ENCODE measurements at places on chromosomes 7 and 10.

GRCh38 chr10:9707216-9707615 is 1310.5 kb upstream of the CELF2 start:
- no peak for DNase-seq

- DNase-seq: no peak
These were observed 22.7 kb upstream of the SMNDC1 start for GRCh38 chr10:110327262-110327914.

GRCh38 chr10:79203014-79203644 is 134.4 kb downstream of the ZMIZ1 start:
- no peak for DNase-seq

GRCh38 chr10:110977662-110978061 is 58.3 kb downstream of the SHOC2 start:
- DNase-seq: no peak

- no peak for DNase-seq
These were observed 871 bp downstream of the SPOCK2 start for GRCh38 chr10:72087392-72087968.

DNA sequence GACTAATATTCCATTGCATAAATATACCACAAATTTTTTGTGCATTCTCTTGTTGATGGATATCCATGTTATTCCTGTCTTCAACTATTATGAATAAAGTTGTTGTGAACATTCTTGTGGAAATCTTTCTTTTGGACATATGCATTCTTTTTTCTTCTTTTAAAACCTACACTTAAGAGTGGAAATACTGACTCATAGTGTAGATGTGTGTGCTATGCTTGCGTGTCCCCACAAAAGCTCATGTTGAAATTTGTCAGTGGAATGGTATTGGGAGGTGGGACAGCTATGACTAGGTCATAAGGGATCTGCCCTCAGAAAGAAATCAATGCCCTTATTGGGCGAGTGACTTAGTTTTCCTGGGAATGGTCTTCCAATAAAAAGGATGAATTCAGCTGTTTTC is 203.6 kb upstream of the PRSS58 start:
- no peak for DNase-seq

- DNase-seq: no peak
These were observed 68.4 kb downstream of the HACD1 start for GRCh38 chr10:17548770-17549169.

DNA sequence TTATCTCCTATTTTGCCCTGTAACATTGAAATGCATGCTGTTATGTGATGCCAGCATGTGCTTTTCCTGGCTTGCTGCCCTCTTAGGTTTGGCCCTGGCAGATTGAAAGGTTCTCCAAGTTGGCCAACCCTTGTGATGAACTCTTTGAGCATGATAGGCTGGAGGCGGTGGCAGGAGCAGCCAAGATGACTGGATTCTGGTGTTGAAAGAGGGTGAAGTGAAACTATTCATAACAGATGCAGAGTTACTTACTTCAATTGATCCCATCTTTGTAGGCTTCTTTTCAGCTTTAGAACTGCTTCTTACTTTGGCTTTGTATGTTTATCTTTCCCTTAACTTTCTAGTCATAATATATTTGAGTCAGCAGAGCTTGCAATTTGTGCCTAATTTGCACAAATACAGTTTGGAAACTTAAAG is 57.6 kb downstream of the BICC1 start:
- DNase-seq: no peak

DNA sequence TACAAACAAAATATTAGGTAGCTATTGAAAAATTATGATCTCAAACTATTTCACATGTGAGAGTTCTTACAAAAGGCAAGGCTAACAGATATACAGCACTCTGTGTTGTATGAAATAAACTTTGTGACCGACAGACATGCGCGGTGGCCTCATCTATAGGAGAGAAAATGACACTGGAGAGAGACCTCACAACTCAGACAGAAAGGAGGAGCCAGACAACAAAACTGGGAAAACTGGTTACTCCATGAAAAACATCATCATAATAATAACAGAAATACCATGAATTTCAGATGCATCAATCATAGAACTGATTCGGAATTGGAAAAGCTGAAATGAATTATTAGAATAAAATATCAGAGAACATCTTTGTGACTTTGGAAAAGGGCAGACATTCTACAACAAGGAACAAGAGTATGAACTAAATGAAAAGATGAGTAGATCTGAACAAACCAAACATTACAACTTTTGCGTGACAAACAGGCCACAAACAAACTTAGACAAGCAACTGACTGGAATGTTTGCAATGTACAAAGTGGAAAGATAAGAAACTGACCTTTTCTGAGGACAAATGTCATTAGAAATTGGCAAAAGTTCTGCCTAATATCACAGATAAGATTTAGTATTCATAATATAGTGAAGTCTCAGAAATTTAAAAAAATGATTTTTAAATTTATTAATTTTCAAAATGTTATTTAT is 69.3 kb downstream of the TNS3 start:
- no peak for DNase-seq

- DNase-seq: no peak
These were observed 546.9 kb downstream of the KCNMA1 start for GRCh38 chr10:77090381-77091356.

GRCh38 chr10:11757454-11757820 is 15.3 kb downstream of the ECHDC3 start:
- no peak for DNase-seq

GRCh38 chr7:119925581-119926289 is 347.2 kb upstream of the KCND2 start:
- no peak for DNase-seq

DNA sequence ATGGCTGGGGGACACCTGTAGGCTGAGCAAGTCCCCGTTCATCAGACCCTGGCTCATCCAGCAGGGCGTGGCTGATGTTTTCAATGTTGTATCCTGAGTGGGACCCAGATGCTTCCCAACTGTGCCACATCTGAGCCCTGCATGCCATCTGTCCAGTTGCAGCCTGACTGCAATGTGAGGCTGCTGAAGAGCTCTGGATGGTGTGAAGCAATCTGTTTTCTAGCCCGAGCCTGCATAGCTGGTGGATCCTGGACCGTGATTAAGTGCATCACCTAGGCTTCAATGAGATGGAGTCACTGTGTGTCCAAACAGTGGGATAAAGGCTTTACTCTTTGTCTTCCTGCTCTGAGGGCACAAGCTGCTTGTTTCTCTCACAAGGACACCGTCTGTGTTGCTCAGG is 99.8 kb downstream of the TCF7L2 start:
- no peak for DNase-seq

- DNase-seq: no peak
These were observed 102.4 kb downstream of the SMURF1 start for GRCh38 chr7:99041526-99041925.

DNA sequence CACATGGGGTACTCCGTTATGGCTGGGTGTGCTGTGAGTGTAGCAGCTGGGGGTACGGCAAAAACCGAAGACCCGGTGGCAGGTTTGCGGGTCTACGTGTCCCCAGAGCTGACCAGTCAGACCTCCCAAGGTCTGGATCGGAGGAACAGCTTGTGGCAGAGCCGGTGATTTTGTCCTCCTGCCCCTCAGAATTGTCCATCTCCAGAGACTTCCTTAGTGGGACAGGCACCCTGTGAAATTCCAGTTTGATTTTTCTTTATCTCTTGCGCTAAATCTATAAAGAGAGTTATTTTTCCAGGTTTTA is 1.0 kb downstream of the EIF3B start:
- no peak for DNase-seq

DNA sequence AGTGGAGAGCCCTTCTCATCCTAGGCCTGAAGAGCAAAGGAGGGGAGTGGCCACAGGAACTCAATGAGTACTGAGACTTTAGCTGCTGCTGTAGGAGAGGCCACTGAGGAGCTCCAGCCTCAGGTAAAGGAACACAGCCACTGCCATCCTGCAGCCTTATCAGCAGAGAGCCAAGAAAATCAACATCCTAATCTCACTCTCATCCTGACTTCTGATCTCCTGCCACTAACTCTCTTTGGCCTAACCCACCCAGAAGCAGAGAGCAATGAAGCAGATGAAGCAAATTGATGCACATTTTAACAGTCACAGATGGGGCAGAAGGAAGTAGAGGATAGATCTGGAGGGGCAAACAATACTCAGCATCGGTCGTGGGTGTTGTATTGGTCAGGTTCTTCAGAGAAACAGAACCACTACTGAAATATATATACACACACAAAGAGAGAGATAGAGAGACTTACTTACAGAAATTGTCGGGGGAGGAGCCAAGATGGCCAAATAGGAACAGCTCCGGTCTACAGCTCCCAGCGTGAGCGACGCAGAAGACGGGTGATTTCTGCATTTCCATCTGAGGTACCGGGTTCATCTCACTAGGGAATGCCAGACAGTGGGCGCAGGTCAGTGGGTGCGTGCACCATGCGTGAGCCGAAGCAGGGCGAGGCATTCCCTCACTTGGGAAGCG is 297.6 kb downstream of the MTERF1 start:
- no peak for DNase-seq

GRCh38 chr10:60348982-60349381 is 40.7 kb downstream of the ANK3 start:
- DNase-seq: no peak

DNA sequence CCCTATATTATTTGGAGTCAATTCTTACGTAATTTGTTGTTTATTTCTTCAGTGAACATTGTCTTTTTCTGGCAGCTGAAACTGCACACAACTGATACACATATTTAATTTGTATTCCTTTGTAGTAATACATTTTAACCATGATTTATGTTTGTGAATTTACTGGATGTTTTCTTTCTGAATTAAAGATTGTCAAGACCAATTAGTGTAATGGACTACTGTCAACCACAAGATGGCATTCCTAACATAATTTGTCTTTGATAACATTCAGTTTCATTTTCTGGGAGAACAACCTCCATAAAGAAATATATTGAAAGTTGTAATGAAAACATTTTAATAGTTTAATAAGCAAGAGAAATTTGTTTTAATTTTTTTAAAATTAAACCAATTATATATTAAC is 10.1 kb downstream of the THNSL1 start:
- no peak for DNase-seq

DNA sequence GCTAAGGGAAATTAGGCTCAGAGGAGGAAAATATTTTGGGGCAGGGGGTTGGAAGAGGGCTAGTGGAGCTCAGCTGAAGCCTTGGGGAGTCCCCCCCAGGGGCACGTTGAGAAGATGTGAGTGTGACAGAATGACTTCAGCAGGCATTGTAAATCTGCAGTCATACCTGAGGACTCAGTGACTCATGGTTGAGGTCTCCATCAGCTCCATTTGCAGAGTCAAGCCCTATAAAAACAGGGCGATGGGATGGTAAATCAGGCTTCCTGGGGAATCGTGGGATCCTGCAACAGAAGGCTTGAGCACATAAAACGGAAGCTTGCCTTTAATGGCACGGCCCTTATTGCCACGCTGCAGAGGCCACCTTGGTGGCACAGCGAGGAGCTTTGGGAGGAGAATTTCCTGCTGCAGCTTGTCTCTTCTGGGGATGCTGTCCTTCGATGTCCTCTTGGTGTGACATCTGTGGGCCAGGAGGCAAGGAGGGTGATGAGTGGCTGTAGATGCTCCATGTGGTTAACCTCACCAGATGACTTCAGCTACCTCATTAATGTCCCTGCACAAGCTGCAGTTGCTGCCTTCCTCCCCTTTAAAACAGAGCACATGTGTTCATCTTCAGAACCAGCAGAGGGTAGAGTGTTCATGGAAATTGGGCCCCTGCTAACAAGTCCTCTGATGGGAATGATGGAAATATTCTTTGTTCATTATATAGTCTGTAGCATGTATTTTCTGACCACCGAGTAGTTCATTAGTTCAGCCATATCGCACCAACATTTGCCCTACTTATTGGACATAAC is 285.9 kb downstream of the LRMDA start:
- DNase-seq: no peak

DNA sequence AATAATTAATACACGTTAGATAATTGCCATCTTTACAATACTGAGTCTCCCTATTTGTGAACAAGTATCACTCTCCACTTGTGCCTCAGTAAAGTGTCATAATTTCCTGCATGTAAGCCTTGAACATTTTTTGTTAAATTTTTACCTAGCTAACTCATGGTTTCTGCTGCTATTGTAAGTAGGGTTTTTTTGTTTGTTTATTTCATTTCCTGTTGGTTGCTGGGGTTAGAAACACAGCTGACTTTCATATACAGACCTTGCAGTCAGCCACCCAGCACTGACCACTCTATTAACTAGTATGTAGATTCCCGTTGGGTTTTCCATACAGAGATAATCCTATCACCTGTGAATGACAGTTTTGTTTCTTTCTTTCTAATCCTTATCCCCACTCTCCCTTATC is 133.3 kb downstream of the MPP7 start:
- no peak for DNase-seq

DNA sequence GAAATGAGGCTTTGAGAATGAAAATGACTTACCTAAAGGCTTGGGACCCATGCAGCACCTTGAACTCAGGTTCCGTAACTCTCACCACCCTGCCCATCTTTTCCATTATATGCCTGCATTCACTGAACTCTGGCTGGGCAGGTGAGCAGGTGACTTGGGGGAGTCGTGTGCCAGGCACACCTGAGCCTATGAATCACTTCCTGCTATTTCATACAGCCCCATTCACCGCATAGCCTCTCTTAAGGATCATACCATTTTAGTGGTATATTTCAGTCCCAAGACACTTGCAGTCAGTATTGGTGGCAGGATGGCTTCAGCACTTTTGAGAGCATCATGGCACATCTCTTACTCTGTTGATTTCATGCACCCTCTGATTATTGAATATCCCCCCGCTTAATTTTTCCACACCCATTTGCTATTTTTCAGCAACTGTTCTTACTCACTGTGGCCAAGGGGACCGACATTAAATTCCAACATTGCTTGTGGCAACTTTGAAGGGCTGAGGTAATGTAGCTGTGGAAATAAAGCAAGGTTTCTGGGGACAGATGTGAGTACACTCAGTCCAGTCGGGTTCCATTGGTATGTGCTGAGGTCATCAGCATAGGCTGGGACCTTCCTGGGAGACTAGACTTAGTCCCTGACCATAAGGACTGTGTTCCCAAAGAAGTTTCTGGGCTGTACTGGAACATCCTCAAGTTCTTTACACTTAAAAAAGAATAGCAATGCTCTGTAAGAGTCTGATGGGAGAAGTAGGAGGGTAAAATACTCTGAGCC is 39.8 kb upstream of the ZNF438 start:
- no peak for DNase-seq

DNA sequence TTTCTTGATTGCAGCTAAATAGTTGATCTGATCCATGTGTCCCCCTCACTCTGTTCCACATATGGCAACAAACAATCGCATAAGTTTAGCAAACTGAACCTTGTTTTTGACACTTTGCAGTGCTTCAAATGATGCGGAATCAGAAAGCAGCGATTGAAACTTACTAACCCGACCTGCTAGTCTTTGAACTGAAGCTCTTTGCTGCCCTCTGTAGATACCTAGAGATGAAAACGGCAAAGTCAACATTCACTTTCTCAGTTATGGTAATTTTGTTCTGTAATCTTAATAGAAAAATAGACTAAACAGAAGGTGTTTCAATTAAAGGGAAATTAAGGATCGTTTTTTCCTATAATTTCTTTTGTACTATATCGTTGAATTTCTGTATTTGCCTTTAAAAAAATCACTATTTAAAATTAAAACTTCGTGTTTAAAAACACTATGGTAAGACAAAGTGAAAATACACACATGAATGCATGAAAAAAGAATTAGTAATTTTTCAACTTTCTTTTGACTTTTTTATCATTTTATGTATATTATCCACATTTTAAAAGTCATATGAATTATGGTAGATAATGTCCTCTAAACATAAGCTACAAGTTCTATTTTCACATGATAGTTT is 276.5 kb downstream of the MAGI2 start:
- no peak for DNase-seq

GRCh38 chr10:17888189-17888588 is 63.5 kb upstream of the SLC39A12 start:
- DNase-seq: no peak
